ENCODE measurements at places on chromosomes 6 and 20.

GRCh38 chr6:119535332-119535731 is 185.8 kb upstream of the MAN1A1 start:
- DNase-seq, result no peak

DNA sequence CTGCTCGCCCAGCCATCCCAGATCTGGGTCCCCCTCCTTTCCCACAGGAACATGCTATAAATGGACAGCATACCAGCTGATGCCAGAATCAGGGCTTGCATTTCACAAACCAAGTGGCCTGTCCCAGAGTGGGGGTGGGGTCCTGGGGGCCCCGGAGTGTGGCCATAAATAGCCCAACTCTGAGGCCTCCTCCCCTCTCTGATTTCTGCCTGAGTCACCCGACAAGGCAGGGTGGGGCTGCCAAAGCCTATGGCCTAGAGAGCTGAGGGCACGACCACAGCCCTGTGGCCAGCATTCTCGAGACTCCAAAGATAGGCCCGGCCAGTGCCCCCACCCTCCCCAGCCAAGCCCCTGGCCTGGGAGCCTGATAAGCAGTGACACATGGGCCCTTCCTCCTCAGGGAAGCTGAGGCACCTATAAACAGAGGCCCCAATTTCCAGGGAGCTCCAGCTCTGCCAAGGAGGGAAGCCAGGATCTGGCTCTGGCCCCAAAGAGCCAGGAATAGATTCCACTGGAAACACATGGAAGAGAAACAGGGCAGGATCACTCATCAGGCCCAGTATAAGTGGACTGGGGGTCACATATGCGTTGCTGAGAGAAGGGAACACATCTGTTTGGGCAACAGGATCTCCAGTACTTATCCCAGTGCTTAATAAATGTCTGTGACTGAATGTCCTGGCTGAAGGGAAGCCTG is 20.3 kb downstream of the SNTA1 start:
- no peak for DNase-seq

DNA sequence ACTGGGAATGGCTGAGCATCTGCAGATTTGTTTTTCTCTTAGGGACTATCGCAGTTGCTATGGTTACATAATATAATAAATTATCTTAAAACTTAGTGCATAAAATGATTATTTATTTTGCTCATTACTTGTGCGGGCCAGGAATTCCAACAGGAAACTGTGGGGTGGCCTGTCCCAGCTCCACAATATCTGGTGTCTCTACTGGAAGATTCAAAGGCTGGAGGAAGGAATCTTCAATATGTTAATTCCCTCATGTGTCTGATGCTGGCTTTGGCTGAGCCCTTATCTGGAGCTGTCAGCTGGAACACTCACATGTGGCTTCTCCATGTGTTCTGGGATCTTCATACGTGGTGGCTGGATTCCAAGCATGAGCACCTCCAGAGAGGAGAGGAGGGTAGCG is 23.9 kb upstream of the B3GAT2 start:
- no peak for DNase-seq

DNA sequence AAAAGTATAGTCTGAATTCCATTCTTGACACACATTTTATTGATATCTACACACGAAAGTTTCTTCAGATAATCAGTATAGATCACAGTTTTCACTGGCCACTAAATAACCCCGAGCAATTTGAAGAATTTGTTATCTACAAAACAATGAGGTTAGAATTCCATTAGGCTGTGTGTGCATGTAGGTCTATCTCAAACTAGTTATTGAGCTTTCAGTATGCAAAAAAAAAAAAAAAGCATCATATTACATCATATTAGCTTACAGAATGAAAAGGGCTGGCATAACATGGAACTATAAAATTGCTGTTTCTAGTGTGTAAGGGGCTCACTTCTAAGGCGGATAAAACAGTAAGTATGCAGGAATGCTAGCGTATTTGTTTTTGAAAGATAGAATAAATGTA is 59.5 kb upstream of the ADGRG6 start:
- DNase-seq, result no peak

DNA sequence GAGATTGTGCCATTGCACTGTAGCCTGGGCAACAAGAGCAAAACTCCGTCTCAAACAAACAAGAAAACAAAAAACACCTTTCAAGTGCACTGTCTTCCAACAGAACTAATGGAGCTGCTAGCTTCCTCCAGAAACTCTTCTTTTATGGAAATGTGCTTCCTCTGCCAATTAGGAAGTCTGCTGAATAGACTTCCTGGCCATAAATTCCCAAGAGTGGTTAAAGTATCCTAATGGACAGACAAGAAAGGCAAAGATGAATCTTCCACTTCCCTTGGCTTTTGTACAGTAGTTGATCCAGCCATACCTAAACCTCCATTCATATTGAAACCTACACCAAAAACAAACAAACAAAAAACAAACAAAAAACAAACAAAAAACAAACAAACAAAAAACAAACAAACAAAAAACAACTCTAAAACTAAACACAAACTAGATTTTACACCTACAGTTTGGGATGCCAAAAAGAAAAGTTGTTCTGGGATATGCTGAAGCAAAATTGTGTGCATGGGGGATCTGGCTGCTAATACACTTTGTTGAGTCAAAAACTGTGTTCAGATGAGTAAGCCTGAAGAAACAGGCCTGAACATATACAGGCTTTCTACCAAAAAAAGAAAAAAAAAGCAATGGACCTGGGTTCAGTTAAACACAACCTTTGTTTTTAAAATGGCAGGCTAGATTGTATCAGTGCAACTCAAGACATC is 59.8 kb upstream of the CARMIL1 start:
- DNase-seq, result no peak

GRCh38 chr6:55594442-55594841 is 15.4 kb upstream of the HMGCLL1 start:
- no peak for DNase-seq

DNA sequence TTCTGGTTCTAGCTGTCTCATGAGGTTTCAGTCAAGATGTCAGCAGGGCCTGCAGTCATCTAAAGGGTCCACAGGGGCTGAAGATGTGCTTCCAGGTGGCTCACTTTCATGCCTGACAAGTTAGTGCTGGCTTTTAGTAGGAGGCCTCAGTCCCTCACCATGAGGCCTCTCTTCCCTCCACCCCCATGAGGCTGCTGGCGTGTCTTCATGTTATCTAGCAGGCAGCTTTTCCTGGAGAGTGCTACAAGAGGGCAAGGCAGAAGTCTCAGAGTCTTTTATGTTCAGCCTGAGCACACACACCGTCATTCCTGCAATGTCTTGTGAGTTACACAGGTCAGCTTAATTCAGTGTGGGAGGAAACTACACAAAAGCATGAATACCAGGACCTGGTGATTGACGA is 769.9 kb downstream of the HDGFL1 start:
- no peak for DNase-seq

DNA sequence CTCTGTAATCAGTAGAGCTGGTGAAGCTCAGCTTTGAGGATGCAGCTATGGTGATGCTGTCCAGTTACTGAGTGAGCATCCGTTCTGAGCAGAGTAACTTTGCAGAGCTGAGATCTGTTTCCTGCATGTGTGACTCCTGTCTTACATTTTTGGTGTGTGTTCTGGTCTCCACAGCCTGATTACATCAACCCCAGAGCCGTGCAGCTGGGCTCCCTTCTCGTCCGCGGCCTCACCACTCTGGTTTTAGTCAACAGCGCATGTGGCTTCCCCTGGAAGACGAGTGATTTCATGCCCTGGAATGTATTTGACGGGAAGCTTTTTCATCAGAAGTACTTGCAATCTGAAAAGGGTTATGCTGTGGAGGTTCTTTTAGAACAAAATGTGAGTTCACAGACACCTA is 81.6 kb downstream of the FAM120B start:
- no peak for DNase-seq

DNA sequence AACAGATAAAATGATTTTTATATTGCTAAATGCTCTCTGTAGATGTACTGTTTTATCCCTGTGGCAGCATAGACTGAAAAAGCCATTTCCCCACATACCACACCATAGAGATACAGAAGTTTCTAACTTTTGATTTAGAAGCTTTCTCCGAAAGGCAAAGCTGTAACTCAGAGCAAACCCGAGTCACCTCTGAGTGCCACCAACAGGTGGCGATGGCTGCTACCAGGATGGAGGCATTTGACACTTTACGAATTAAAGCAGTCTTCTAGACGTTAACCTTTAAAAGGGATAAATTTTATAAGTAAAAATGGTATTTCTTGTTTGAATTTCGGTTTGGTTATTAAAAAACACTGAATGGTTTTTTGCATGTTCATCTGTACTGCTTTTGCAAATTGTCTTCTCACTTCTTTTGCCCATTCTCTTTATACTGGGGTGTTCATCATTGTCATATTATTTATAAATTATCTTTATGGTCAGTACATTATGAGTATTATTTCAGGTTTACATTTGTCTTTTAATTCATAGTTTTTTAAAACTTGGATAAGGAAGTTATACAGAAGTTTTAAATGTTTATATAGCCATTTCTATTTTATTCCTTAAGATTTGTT is 201.0 kb upstream of the CEP162 start:
- peak; percentile 42 for DNase-seq

- DNase-seq, result peak; percentile 30
Observed at GRCh38 chr6:69179681-69180080, 544.6 kb downstream of the ADGRB3 start.

Measured in SHP77 (cell line).